Activated T-cell treated with anti-CD3 and anti-CD28 coated beads for 48 hours (primary cell): ENCODE measurements at places on chromosomes 11 and 22.

- DNase-seq = no peak
These were observed 6.9 kb downstream of the TRABD start for GRCh38 chr22:50192436-50193204.

GRCh38 chr22:44894321-44894720 lies 115.5 kb downstream of the PHF21B start:
- DNase-seq = no peak

DNA sequence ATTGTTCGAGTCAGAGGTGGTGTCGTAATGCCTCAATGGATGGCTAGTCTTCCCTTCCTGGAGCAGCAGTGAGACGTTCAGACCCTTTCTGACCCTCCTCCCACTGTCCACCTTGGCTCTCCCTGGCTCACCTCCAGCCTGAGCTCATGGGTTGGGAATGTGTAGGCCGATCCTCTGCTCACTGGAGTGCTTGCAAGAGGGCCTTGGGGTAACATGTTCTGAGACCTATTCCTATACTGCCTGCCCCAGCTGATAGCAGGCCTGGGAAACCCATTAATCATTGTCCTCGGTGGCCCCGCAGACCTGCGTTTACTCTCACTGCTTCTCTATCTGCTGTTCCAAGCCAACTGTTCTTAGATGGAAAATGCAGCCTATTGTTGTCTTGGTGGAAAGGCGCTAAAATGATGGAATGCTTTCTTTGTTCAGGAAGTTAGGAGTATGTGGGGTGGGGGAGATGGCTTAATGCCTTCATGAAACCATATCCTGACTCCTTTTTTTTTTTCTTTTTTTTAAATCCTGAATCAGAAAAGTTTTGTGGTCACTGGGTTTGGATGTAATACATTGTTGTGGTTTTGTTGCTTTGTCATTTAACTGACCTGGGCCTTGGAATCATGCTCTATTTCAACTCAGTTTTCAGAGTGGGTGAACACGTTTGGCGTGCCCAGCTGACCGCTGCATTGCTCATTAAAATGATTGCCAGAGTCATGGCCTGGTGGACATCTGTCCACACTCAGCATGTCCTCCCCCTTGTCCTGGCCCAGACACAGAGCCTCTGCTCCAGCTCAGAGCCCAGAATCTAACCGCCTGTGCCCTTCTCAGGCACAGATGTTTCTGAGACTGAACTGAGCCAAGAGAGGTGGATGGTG lies 72.5 kb downstream of the MICAL2 start:
- no peak for DNase-seq

DNA sequence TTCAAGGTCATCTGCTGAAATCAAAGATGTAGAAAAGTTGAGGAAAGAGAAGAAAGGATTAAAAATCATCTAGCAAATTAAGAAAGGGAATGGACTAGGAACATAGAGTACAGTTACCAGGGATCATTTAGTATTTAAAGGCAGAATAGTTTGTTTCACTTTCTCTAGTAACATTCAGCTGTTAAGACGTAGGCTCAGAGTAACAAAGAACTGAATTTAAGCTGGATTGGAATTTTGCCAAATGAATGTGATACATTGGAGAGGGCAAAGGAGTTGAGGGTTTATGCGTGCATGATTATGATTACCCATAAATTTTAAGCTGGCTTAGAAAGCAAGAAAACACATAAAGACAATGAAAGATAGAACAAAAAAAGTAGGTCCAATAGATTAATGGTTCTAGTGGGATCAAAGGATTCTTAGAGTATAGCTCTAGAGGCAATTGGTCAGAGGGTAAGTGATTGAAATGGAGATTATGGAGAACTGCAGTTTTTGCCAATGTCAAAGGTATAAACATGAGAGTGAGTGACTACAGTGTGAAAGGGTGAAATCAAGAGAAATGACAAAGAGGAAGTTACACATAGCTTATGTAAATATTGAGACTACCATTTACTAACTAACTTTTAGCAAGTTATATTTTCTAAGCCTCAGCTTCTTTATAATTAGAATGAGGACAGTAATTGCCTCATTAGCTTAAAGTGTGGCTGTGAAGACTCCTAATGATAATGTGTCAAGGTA lies 190.0 kb downstream of the GRIA4 start:
- DNase-seq = no peak

DNA sequence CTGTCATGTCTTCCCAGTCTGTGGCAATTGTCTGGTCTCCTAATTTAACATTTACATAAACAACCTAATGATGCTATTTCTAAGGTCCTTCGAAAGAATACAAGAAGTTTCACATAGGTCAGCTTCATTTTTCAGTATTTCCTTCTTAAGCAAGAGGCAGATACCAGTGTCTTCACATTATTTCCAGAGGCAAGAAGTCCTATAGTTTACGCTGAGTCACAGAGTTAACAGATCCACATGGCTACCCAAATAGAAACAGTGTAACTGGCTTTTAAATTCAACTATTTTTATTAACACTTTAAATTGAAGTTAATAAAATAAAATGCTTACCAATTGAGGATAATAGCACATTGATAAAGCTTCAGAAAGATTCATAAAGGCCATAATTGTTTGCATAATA lies 10.9 kb downstream of the PRRG4 start:
- DNase-seq = no peak
